ENCODE measurements at places on chromosomes 7 and 10.

DNA sequence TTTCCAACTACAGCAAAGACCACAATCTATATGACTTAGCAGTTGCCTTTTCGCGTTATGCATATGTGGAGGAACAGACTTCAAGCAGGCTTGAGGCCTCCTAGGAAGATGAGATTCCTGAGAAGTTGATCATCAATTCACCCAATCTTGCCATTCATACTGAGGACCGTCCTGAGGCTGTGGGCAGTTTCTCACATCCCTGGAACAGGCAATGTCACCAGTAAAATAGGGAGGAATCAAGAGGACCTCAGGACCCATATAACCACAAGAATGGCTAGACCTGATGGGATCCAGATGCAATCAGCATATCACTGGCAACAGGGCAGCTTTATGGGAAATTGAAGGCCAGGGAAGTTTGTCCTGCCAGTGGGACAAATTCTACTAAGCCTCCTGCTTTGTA, 17.3 kb downstream of the KDM7A start:
- DNase-seq = no peak

- DNase-seq = no peak
Measured at GRCh38 chr10:44994752-44995530, 5.8 kb upstream of the ZNF22 start.

GRCh38 chr7:6026820-6027311, 4.3 kb upstream of the ANKRD61 start:
- no peak for DNase-seq

- no peak for DNase-seq
Measured at GRCh38 chr10:10489805-10490571, 527.7 kb upstream of the CELF2 start.

DNA sequence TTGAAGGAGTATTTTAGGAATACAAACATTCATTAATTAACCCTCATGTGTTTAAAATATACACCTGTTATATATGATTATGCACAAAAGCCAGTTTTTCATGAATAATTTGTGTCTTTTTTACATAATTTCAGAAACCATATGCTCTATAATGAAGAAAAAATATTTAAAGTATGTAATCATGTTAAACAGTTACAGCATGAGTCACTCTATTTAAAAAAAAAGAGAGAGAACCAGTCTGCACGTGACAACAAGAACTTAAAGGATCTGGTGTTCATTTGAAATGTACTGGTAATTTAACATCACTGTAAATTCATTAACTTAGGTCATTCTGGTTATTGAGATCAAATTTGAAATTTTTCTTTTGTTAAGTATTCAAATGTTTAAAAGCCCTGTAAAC, 228.5 kb downstream of the CACNB2 start:
- DNase-seq = no peak

- DNase-seq = no peak
Measured at GRCh38 chr10:35545079-35545657, 60.0 kb upstream of the GJD4 start.

DNA sequence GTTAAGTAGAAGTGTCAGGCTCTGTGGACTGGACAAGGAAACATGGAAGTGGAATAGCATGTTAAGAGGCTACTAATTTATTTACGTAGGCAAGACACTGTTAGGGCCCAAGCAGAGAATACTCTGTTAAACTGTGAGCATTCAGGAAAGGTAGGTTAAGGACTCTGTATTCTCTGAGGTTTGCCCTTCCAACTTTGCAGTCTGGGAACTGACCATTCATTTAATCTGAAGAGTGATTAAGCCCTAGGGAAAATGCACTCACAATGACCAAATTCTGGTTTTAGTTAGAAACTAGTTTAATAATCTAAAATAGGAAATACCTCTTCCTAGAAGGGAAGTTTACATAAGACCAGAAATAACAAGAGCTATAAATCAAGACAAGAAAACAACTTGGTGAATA, 266.6 kb downstream of the SUGCT start:
- no peak for DNase-seq

DNA sequence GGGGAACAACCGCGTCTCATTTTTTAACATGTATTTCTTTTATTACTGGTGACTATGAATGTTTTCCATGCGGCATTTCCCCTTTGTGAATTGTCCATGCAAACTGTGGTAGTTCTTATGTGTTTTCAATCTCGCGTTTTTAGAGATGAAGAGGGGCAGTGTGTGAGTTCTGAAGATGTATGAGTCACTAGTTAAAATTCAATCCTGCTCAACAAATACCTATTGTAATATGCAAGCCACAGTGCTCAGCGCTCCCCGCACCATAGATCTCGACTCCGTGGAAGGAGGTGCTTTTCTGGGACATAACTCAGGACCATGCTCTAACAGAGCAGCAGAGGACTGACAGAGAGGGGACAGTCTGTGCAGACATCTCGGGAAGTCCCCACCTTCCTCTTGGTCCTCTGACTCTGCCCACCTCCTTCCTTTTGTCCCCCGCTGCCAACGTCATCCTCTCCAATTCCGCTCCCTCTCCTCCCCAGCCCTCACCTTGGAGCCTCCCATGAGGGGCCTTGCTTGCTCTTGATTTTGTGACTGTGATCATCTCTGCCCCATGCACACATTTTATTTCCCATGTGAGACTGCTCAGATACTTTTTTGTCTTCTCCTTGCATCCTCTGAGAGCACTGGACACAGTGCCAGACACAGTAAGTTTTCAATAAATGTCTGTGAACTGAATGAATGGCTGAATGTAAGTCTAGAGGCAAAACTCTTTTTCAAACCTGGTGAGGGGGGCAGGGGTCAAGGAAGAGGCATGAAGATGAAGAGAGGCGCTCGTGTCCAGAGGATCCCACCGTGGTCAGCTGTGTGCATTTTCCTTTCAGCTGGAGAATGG, 42.7 kb upstream of the PLEKHA1 start:
- DNase-seq = no peak

DNA sequence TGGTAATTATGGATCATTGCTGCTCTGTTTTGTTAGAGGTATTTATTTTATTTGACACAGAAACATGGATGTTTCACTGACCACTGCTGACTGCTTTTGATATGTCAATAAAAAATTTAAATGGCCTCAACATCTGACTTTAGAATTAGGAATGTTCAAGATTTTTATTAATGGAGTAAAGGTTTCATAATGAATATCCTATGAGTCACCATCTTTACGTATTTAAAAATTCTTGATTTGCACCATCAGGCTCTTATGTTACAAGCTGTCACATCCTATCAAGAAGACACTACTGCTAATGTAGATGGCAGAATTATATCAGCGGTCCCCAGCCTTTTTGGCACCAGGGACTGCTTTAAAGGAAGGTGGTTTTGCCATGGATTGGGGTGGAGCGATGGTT, 578.7 kb upstream of the NRP1 start:
- no peak for DNase-seq

GRCh38 chr7:104943502-104944343, 70.3 kb upstream of the KMT2E start:
- DNase-seq = no peak

- no peak for DNase-seq
Measured at GRCh38 chr10:3293581-3294431, 121.2 kb upstream of the PITRM1 start.

DNA sequence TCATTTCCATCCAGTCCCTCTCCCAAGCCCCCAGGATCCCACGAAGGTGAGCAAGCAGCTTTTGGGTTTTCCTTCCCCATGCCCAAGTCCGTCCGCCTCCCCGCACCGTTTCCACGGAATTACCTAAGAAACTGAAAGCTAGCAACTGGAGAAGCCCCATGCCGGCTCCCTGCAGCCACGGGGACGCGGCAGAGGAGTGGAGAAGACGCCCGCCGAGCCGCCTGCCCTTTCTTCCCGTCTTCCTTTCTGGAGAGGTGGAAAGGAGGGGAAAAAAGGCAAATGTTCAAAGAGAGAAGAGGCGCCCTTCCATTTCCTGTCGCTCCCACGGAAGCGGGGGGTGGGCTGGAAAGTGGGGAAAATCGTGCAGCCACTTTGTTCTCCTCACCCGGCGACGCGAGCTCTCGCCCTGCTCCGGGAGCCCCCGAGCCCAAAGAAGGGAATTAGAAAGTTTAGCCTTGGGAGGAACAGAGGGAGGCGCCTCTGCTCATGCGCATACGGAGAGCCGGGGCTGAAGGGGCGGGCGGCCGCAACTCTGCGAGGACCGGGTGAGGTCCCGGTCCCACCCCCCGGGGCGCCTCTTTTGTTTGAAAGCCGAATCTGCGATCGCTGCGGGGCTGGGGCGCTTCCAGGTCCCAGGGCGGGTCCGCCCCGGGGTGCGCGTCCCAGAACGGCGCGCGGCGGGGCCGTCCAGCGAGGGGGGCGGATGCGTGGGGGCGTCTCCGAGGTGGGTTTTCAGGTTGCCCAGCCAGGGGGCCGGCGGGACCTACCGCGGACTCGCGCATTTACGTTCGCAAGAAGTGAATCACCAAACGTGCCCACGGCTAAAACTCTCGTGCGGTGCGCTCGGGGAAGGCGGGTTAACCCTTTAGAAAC, at the start of gene LAMB1:
LAMB1 (minus strand) TSS at position 436 of the 873 bp plus-strand sequence; CDS start at position 160, 276 bp downstream.
- DNase-seq = no peak

DNA sequence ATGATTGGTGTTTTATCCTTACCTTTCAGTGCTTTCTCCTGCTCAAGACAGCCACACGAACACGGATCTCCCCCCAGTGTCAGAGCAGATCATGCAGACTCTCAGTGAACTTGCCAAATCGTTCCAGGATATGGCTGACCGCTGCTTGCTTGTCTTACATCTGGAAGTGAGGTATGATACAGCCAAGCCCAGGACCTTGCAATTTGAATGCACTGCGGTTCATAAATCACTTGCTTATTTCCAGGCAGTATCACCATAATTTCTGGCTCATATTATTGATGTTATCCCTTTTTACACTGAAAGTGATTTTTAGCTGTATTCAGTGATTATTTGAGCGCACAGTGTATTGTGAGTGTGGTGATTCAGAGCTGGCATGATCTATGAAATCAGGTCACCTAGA, 129.7 kb upstream of the LRGUK start:
- no peak for DNase-seq

- DNase-seq = no peak
Measured at GRCh38 chr10:117454502-117454901, 79.3 kb upstream of the PDZD8 start.

- no peak for DNase-seq
Measured at GRCh38 chr10:25112016-25112415, 62.8 kb upstream of the GPR158 start.

DNA sequence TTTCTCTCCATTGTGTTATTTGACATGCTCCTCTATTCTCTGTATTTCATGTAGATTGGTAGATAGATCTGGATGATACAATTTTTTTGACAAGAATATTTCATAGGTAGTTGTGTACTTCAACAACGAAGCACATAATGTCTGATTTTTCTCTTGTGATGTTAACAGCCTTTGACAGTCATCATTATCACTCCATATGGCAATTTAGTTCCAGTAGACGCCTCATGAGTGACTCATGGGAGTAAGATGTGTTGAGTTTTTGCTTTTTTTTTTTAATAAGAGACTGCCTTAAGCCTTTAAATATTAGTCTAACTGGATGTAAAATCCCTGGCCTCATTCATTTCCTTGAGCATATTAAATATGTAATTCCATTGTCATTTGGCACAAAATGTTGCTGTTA, 123.5 kb upstream of the ZNF32 start:
- no peak for DNase-seq

DNA sequence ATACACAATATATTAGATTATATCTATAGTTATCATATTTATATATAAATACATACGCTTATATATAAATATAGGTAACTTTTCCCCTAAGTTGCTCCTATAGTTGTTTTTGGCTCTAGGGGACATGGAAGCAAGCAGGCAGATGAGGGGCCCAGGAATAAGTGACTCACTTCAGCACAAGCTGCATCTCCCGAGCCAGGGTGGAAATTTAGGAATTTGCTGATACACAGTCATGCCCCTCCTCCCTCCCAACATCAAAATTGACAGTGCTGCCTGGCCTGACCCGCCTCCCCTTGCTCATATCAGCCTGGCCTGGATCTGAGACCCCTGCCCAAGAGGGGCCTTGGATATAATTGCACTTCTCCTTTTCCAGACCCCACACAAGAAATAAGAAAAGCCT, 33.8 kb downstream of the MKI67 start:
- no peak for DNase-seq

GRCh38 chr10:10657139-10657760, 360.4 kb upstream of the CELF2 start:
- DNase-seq = no peak

- DNase-seq = no peak
Measured at GRCh38 chr10:79608505-79609375, 2.0 kb upstream of the SFTPA1 start.

DNA sequence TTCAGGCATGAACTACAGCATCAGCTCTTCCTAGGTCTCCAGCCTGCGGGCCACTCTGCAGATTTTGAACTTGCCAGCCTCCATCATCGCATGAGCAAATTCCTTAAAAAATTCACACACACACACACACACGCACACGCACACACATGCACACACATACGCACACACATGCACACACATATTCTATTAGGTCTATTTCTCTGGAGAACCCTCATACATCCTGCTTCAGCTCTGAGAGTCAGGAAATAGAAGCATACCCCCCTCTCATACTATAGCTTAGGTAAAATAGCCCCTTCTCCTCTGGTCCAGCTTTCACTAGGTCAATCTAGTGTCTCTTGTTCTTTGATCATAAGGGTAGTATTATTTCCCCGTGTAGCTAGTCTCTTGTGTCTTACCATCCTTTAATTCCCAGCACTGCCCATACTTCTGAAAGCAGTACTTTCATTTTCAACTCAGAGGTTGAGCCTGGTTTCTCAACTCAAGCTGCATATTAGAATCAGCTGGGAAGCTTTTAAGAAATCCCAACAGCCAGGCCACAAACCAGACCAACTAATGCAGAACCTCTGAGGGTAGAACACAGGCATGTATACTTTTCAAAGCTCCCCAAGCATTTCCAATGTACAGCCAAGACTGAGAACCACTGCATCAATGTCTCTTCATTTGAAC, 30.9 kb upstream of the ITGB8 start:
- no peak for DNase-seq

- DNase-seq = no peak
Measured at GRCh38 chr7:82079527-82079926, 309.7 kb upstream of the HGF start.

DNA sequence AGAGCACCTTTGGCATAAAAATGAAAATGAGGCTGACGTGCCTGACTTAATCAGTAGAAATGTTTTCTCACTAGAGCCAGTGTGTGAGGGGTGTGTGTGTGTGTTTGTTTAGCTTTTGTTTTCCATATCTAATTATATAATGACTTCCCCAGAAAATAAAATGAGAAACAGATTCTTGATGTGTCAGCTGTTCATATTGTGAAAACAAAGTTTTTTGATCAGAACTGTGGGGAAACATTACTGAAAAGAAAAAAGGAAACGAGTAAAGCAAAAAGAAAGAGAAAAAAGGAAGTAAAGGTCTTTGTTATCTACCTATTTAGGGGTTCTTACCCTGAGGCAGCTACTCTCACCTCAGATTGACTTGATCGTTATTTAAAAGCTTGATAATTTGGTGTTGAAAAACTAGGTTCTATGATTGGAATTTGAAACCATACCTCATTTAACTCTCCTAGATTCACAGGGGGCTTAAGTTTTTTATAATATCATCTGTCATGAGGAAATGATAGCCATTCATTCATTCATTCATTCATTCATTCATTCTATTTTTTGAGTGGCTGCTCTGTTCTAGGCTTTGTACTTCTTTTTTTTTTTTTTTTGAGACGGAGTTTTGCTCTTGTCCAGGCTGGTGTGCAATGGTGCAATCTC, 58.0 kb downstream of the CREM start:
- DNase-seq = no peak
